Transverse colon (tissue), 4 donors: ENCODE measurements at places on chromosomes 11 and 22. TPM values are rescaled to one million over a fixed set of nuclear protein-coding genes. Genes with fewer than 3 reads are reported as not detected.

Gene MUC5AC
- not detected for total RNA-seq

Gene SMIM35
- total RNA-seq, result not detected

GRCh38 chr11:12674936-12675696 lies 895 bp downstream of the TEAD1 start:
- no peak for DNase-seq

Gene ASPHD2
- 2.2 TPM for total RNA-seq

DNA sequence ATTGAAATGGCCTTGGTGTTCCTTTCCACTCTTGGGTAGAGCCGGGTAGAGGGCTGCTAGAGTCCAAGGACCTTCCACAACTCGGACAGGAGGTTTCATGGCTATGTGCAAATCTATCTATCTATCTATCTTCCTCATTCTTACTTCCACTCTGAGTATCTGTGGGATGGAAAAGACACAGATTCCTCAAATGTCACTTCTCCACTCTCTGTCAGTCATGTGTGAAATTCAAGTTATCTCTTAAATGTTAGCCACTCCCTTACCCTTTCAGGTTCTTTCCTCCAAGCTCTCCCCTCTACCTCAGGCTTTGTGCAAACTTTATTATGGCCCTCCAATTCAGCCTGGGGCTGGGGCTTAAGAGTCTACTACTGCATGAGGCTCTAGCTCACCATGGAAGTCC lies 84.3 kb downstream of the GDPD4 start:
- no peak for DNase-seq

DNA sequence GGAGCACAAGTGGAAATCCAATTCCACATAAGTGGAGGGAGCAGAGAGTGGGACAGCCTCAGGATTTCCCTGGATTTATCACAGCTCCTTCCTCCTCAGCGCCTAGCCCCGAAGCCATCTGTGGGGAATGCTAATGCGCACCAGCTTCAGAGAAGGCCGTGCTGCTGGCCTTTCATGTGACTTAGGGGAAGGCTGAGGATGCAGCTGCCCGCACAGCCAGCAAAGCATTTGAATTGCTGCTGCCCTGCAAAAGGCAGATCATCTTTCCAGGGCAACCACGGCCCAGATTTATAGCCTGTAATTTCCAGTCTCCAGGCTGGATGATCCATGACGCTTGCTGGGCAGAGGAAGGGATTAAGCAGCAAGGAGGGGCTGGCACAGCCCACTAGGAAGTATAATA lies 29.9 kb downstream of the SYN3 start:
- DNase-seq, result no peak

- DNase-seq, result no peak
Observed at GRCh38 chr11:45755281-45755859, 49.6 kb upstream of the SLC35C1 start.

DNA sequence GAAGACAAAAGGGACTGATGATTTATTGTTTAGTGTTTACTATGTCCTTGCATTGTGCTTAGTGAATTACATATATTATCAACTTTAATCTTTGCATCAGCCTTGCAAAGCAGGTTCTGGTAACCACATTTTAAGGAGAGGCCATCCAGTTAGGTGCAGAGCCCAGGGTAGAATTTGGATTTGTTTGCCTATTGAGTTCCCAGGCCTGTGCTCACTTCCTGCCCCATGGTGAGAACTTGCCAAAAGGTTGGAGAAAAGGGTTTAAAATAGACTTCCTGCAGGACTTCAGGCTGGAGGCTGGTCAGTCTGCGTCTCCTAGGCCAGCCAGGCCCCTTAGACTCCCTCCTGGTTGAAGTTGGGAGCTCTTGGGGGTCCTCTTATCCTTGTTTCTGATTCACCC lies 72.1 kb downstream of the ATXN10 start:
- DNase-seq, result no peak

GRCh38 chr11:45880772-45881570 lies 4.5 kb upstream of the MAPK8IP1 start:
- no peak for DNase-seq

DNA sequence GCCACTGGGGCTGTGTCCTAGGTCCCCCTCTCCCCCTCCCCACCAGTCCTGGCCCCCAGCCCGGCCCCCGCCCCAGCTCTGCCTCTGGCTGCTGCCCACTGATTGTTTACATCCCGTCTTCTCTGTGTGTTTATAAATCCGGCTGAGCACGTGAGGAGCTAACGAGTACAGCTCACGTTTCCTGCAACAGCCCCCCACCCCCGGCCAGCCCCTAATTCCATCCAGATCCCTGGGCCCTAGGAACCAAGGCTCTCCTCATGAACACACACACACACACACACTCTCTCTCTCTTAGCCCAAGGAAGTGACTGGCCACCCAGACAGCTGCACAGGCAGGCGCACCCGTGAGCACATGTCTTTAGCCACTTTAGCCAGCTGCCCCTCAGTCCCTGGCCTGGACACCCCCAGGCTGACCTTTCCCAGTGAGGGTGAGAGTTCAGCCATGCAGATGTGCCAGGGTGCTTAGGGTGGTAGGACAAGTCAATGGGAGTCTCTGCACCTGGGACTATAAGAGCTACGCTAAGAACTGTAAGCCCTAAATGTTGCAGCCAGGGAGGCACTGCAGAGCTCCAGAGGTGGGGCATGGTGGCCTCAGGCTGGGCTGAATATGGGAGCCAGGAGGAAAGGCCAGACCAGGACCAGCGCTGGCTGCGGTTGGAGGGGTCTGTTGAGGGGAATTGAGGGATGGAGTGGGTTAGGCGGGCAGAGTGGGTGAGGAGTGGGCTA lies 2.9 kb downstream of the CLCF1 start:
- no peak for DNase-seq

GRCh38 chr22:40043081-40043480 lies 48.3 kb downstream of the FAM83F start:
- DNase-seq, result peak; percentile 52

GRCh38 chr11:132818951-132819350 lies 713.4 kb downstream of the OPCML start:
- DNase-seq, result no peak

GRCh38 chr11:76676636-76677457 lies 6.3 kb upstream of the LRRC32 start:
- no peak for DNase-seq

Gene RAC2
- total RNA-seq, result 13.9 TPM

Gene GLYAT
- not detected for total RNA-seq
